ENCODE measurements at places on chromosomes 7 and 10. TPM values are rescaled to one million over a fixed set of nuclear protein-coding genes. Genes with fewer than 3 reads are reported as not detected.

- DNase-seq, result peak; percentile 64
Measured at GRCh38 chr10:35409094-35409582, 72.8 kb downstream of the CCNY start.

- no peak for DNase-seq
Measured at GRCh38 chr7:1024331-1024841, 20.0 kb upstream of the GPR146 start.

DNA sequence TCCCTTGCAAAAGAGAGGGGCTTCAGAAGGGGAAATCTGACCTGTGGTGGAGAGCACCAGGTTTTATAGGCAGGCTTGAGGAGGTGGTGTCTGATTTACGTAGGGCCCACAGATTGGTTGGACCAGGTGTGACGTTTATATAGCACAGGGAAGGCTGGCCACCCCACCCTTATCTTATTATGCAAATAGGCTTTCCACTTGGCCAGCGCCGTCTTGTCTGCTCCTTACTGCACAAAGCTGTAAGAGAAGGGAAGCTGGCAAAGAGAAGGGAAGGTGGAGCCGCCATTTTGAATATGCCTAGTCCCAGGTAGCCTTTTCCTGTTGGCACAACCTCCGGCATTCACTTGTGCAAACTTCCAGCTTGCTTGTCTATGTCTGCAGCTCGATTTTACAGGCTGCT lies 221.4 kb downstream of the GATA3 start:
- DNase-seq, result no peak

GRCh38 chr10:21399392-21400035 lies 126.0 kb downstream of the SKIDA1 start:
- DNase-seq, result peak; percentile 86

- DNase-seq, result no peak
Measured at GRCh38 chr7:98949336-98950044, 71.2 kb downstream of the TRRAP start.

ZNF138 gene
- polyA plus RNA-seq, result 9.6 TPM

KLLN gene
- 0.37 TPM for polyA plus RNA-seq
